ENCODE measurements at places on chromosomes 2 and 18. TPM values are rescaled to one million over a fixed set of nuclear protein-coding genes. Genes with fewer than 3 reads are reported as not detected.

Gene EHD3
- 40.3 TPM for total RNA-seq

Gene EMX1
- 0.22 TPM for total RNA-seq

Gene PLEKHH2
- 0.07 TPM for total RNA-seq

Gene DNPEP
- total RNA-seq, result 89.0 TPM

Gene SLC8A1
- total RNA-seq, result 0.04 TPM

Gene FBLN7
- 0.71 TPM for total RNA-seq

Gene APCDD1
- 0.15 TPM for total RNA-seq

DNA sequence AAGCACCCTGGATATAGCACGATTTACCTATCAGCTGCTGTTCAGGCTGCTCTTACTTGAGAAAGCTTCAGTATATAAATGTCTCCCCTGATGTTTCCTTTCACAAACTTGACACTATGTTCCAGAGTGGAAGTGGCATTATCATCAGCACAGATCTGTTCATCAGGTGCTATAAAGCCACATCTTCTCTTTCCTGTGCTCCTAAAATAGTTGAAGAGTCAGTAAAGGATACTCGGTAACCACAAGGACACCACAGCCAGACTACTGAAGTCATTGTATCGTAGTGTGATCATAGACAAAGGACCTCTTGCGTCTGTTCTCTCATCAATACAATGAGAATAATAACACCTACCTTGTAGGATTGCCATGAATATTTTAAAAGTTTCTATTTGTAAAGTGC, 841.0 kb upstream of the CELF4 start:
- H3K27ac ChIP-seq, result no peak overlapping the region
- no peaks in the 10 kb centered on the region for H3K27me3 ChIP-seq
- H3K36me3 ChIP-seq, result no peaks in the 10 kb centered on the region
- no peak for DNase-seq
- no peak overlapping the region for H3K4me3 ChIP-seq

DNA sequence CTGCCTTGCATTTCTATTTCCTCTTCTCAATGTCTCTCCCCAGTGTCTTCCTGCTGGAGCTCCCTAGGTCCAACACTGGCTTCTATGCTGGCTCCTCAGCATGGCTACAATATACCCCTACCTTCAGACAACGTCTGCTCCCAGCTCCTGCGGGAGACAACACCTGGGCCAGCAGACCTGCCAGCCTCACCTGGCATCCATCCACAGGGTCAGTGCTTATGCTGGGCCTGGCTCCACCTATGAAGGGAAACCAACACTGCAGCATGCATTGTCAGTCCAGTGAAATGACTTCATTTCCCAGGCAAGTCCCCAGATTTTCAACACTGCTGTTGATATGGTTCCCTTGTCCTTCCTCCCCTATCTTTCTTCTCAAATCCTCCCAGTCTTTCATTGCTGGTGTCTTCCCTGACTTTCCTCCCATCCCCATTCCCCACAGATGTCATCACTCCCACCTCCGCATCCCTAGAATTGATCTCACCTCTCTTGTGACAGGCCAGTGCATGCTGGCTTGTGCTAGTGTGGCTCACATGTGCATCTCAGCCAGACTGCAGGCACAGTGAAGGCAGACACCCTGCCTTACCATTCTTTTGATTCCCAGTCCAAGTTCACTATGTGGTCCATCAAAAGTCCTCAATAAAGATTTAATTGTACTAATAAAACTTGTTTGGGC, 98.0 kb downstream of the MYO5B start:
- H3K4me3 ChIP-seq, result no peak overlapping the region
- peaks cover 19% of the 10 kb centered on the region for H3K27me3 ChIP-seq
- H3K27ac ChIP-seq, result no peak overlapping the region
- DNase-seq, result no peak
- no peaks in the 10 kb centered on the region for H3K36me3 ChIP-seq

- no peak overlapping the region for H3K4me3 ChIP-seq
- H3K4me1 ChIP-seq, result no peaks in the 10 kb centered on the region
- no peaks in the 10 kb centered on the region for H3K36me3 ChIP-seq
- DNase-seq, result no peak
- no peaks in the 10 kb centered on the region for H3K27me3 ChIP-seq
Observed at GRCh38 chr2:139917690-139918384, 1137.6 kb upstream of the NXPH2 start.

DNA sequence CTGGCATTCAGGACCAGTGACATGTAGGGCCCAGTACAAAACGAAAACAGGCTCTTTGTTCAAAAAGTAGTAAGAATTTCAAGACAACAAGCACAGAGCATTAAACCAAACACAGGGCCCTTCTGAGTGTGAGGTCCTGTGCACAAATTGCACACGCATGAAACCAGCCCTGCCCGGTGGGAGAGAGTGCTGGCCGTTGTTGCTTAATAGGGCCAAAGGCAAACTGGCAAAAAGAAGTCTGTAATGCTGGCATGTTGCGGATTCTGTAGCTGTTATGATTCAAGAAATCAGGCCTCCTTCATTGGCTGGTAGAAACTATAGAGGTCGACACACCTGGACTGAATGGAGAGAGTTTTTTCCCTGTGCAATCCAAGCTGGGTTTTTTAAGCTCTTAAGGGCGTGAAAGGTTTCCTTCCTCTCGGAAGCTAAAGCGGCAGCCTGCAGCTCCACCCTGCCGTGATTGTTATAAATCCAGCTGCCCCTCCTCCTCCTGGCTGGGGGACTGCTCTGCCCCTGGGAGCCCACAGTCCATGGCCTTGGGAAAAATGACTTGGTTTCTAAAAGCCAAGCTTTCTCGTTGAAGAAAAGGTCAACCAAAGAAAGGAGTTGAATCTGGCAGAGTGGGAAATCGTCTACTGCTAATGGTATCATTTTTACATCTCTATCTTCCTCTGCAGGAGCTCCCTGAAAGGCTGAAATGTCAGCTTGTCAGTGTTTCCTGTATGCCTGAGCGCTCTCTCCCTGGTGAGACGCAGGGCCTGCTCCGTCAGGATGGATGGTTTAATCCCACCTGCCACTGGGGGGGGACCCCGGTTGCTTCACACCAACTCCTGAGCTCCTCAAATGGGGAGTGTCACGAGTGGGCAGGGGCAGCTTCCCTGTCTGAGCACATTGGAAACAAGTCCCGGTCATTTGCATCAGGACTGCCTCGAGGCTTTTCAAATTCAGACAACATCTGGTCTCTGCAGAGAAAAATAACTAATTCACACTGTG, 143.6 kb downstream of the ALPK2 start:
- H3K4me1 ChIP-seq, result peaks cover 8% of the 10 kb centered on the region
- no peaks in the 10 kb centered on the region for H3K36me3 ChIP-seq
- H3K27me3 ChIP-seq, result peaks cover 28% of the 10 kb centered on the region
- H3K4me3 ChIP-seq, result no peak overlapping the region
- no peak for DNase-seq

GRCh38 chr2:74291218-74291544, 52.0 kb downstream of the SLC4A5 start:
- H3K36me3 ChIP-seq, result no peaks in the 10 kb centered on the region
- H3K4me1 ChIP-seq, result peaks cover 16% of the 10 kb centered on the region
- H3K27me3 ChIP-seq, result no peaks in the 10 kb centered on the region
- DNase-seq, result no peak

DNA sequence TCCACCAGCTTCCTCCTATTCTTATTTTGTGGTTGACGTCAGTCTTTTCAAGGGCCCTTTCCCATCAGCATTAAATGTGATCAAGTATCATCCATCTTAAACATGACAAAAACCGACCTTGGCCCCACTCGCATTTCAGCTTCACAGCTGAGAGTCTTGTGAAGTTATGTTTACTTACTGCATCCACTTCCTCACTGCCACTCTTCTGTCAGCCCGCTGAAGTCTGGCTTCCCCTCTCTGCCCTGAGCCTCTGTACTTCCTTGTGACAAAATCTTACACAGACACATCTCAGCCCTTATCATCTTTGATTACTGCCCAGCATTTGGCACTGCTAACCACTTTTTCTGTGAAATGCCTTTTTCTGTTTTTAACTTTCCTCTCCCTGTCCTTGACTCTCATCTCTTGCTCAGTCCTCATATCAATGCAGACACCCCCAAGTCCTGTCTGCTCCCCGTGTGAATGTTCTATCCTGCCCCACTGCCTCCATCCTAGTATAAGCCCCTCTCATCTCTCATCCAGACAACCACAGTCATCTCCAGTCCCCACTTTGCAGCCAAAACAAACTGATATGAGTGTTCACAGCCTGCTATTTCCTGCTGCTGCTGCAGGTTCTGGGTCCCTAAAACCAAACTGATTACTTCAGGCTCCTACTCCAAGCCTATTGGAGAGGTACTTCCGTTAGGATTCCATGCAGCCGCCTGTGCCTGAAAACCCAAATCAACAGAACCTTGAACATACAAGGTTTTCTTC, 31.4 kb downstream of the FOSL2 start:
- no peak for DNase-seq
- H3K27me3 ChIP-seq, result peaks cover 5% of the 10 kb centered on the region
- H3K36me3 ChIP-seq, result no peaks in the 10 kb centered on the region

GRCh38 chr18:1916869-1917523, 654.3 kb downstream of the METTL4 start:
- no peaks in the 10 kb centered on the region for H3K4me1 ChIP-seq
- no peaks in the 10 kb centered on the region for H3K36me3 ChIP-seq
- no peaks in the 10 kb centered on the region for H3K27me3 ChIP-seq
- no peak for DNase-seq
- H3K27ac ChIP-seq, result no peak overlapping the region

All from activated B cell treated with CpG ODN at 0.5 μM for 24 hours (primary cell).